T-helper 2 cell (primary cell): ENCODE measurements at places on chromosomes 12 and 14.

DNA sequence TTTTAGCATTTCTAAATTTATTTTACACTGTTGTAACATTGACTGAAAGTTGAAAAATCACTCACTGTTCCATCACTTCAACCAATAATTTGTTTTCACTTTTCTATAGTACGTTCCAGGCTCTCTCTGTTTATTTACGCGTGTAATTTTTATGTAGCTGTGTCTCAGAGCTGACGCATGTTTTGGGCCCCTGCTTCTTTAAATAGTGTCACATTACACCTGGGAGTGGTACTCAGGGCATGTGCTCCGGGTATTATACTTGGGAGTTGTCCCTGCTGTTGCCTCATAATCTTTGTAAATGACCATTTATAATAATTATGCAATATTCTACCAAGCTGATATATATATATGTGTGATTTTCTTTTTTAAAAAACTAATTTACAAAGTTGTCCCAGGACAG is 132.8 kb upstream of the CPM start:
- no peak for DNase-seq

DNA sequence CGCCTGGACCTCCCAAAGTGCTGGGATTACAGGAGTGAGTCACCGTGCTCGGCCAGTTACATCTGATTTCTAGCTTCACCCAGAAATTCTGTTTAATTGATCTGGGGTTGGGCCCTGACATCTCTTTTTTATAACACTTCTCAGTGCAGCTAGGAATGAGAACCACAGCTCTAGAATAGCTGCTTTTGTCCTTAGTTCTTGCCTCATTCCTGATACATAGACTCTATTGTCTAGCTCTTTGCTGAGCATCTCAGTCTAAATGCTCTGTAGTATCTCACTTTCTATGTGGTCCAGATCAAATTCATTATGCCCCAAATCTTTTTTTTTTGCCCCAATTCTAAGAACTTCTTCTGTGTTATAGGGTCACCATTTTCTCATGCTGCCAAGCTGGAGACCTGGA is 29.9 kb upstream of the FUT8 start:
- DNase-seq, result no peak

GRCh38 chr12:78441737-78442453 is 422.7 kb upstream of the SYT1 start:
- DNase-seq, result no peak

DNA sequence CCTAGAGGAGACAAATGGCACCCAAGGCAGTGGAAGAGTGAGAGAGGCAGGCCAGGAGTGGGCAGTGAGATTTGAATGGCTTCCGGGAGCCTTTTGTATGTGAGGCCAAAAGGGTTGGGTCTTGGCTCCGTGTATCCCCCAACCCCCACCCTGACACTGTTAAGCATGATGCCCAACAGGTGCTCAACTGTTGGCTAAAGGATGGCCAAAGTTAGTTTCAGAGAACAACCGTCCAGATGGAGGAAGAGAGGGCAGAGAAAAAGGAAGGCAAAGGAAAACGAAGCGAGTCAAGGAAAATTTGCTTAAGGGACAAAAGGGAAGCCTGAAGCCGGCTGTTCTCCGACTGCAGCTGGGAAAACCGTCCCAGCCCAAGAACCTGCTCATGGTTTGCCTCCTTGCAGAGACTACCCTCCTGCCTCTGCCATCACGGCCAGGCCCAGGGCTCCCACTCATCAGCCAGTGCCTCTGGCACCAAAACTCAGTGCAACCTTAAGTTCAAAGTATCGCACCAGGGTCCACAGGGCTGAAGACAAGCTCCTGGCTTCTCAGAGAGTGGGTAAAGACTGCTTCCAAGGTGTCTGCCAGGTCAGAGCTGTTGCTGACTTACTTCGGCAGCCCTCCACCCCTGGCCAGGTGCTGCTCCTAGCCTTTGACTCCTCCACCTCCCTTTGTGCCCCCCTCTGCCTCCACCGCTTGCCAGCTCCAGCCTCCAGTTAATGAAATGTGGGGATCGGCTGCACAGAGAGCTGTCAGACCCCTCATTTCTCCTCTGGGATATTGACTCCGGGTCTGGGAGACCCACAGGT is 4.2 kb upstream of the C1QL4 start:
- DNase-seq, result no peak

- no peak for DNase-seq
These were observed 3.7 kb downstream of the EFS start for GRCh38 chr14:23361320-23361719.

- DNase-seq, result peak; percentile 83
These were observed 63.8 kb downstream of the PRKCH start for GRCh38 chr14:61385002-61385685.

DNA sequence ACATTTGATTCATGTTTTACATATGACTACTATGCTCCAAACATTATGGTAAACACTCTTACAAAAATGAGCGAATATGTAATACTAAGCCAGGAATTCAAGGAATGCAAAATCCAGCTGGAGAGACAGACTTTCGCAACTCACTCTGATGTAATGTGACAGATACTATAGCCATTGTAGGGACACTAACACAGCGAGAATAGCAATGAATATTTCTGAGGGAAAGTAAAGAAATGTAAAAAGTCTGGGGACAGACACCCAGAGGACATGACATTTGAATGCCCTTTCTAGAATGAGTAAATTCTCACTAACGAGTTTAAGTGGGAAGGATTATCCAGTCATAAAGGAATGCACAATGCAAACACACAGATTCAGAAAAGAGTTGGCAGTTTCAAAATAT is 121.9 kb downstream of the PIK3C2G start:
- no peak for DNase-seq

DNA sequence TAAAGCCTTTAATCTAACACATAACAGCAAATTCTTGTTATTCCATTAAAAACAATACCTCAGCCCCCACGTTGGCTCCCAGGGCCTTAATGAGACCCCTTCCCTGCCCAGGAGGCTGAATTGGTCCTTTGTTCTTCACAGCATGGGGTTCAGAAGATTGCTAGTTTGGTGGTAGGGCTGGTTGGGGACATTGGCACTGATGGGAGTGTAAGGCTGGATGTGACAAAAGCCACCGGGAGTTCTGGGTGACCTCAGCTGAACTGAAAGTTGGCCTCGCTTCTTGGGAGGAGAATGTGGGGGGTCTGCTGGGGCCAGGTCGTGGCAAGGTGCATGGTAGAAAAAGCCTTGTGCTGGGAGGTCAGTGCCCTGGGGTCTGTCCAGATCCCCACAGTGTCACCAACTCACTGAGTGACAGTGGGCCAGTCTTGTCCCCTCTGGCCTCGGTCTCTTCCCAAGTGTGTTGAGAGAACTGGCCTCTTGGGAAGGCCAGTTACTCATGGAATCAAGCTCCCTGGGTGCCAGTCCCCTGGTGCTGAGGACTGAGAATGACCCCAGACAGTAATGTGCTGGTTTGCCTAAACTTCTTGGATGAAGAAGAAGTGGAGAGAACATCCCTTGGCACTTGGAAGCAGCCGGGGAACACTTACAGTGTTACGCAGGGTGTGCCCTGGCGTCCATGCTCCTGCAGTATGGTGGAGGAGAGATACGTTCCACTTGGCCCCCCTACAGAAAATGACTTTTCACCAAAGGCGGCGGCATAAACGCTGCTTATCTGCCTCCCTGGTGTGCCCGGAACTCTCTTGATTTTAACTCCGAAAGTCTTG is 283.7 kb upstream of the RTL1 start:
- DNase-seq, result no peak

DNA sequence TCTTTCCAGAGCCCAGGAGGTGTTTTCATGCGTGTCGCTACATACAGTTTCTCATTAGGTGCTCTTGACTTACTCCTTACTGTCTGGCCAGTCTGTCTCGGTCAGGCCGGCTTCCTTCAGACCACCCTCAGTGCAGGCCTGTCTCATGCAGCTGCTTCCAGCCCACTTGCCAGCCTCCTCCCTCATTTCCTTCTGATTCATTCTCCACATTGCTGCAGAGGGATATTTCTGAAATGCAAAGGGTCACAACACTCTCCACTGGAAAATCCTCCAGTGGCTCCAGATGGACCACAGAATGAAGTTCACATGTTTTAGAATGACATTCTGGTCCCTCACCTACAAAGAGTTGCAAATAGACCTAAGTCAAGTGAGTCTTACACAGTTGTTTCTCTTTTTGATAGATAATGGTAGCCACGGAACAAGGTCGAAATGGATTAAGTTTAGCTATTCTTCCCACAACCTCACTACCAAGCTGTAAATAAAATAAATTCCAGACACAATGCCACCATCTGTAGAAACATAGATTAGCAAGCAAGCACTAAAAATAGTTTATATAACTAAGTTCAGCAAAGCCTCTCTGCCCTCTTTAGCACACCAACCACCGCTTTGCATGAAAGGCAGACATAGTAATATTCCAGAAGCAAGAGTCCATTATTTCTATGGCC is 146.9 kb downstream of the ESR2 start:
- DNase-seq, result no peak

DNA sequence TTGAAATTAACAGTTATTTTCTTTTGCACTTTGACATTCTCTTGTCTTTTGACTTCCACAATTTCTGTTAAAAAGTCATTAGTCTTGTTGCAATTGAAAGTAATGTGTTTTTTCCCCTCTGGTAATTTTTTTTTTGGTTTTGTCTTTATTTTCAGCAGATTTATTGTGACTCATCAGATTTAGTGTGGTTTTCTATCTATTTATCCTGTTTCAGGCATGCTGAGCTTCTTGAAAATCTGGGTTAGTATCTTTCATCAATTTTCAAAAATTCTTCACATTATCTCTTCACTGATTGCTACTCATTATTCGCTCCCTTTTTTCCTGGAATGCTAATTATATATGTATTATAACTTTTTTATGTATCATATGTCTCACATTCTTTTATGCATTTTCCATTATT is 15.3 kb upstream of the NTF3 start:
- DNase-seq, result no peak

GRCh38 chr12:113214895-113215400 is 6.3 kb upstream of the TPCN1 start:
- DNase-seq, result no peak

DNA sequence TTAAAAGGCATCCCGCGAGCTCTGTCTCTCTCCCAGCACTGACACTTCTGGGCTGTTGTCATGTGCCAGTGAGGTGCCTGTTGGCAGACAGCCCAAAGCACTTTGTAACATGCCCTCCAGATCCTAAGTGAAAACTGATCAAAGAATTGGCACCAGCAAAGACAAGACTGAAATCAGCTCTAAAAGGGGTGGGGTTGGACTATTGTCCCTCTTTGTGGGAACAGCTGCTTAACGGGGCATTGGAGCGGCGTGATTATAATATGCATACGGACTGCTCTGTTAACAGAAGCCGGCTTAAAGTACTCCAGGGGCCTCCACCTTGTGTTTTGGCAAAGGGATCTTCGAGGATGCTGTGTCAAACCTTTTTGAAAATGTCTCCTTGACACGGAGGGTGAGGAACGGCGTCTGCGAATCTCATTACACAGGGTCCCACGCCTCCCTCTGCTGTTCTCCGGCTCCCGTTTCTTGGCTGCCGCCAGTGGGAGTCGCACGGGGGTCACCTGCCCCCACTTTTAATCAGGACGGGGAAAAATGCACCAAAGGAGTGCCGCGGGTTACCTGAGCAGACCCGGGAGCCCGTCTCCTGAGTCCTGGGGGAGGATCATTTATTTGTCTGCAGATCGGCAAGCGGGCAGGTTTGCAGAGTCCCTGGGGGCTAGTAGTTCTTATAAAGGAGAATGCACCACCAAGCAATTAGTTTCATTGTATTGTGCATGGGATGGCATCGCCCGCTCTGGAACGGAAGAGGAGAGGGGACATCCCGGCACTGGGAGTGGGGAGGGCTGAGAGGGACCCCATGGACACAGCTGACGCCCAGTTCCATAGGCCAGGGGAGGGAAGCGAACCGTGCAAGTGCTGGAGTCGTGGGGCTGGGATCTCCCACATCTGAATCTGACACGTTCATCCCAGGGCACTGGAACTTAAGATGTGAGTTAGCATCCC is 44.3 kb downstream of the SPRING1 start:
- no peak for DNase-seq

DNA sequence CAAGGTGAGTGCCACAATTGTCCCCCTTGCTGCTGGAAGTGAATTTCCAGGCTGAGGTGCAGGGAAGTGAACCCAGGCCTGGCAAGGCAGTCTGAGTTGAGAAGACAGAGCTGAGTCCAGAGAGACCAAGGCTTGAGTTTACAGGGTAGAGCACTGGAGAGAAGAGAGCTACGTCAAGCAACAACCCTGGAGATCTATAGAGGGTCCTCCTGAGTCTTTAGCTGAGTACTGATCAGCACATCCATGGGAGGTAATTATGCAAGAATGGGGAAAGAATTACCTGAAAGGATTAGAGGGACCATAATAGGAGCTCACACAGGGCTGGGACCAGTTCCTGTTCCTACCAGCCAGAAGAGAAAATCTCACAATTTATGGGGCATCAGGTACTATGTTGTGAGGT is 190.7 kb downstream of the NEDD1 start:
- no peak for DNase-seq

- no peak for DNase-seq
These were observed 187.4 kb upstream of the ABCD2 start for GRCh38 chr12:39807043-39807442.

GRCh38 chr12:4027412-4027811 is 154.2 kb upstream of the PARP11 start:
- DNase-seq, result no peak

DNA sequence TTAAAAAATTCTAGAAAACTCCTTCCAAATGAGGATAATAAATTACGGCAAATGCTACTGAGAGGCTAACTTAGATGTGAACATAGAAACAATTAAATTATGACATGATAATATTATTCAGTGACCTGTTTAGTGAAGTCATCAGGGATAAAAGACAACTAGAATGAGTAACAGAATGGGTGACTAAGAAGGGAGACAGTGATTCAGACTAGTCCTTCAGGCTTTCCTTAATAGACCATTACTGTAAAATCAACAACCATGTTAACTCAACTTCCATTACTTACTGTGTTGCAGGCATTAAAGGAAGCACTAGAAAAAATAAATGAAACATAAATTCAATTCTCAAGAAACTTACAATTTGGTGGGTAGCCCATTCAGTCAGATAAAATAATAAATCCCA is 543.9 kb upstream of the LRFN5 start:
- DNase-seq, result no peak
